ENCODE measurements at places on chromosomes 7 and 10.

GRCh38 chr10:50618624-50619023 lies 5.1 kb downstream of the SGMS1 start:
- no peak for DNase-seq

- DNase-seq: no peak
Observed at GRCh38 chr7:2115760-2116447, 116.8 kb downstream of the MAD1L1 start.

- peak; percentile 11 for DNase-seq
Observed at GRCh38 chr7:116354171-116354545, 143.8 kb downstream of the TES start.

DNA sequence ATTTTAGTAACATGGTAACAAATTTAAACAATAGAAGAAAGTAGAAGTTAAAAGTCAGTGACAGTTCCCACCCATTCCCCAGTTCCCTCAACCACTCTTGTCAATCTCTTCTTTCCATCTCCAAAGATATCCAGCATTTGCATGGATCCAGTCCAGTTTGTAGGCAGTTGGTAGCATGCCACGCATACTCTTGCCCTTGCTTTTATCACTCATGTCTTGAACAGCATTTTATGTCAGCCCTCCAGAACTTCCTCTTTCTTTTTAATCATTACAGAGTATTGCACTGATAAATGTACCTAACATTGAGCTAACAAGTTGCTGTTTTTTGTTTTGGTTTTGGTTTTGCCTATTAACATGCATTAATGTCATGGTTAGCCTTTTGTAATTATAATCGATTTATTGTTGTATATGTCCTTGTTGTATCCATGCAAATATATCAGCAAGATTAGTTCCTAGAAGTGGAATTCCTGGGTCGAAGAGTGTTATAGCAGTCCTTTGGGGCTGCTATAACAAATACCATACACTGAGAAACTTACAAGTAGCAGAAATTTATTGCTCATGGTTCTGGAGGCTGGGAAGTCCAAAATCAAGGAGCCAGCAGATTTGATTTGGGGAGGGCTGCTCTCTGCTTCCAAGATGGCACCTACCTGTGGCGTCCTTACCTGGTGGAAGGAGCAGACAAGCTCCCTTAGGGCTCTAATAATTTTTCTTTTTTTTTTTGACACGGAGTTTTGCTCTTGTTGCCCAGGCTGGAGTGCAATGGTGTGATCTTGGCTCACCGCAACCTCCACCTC lies 25.7 kb downstream of the CHST3 start:
- DNase-seq: no peak

- DNase-seq: no peak
Observed at GRCh38 chr7:16026253-16027020, 340.0 kb upstream of the MEOX2 start.

GRCh38 chr10:114458955-114459354 lies 54.7 kb upstream of the AFAP1L2 start:
- DNase-seq: no peak

DNA sequence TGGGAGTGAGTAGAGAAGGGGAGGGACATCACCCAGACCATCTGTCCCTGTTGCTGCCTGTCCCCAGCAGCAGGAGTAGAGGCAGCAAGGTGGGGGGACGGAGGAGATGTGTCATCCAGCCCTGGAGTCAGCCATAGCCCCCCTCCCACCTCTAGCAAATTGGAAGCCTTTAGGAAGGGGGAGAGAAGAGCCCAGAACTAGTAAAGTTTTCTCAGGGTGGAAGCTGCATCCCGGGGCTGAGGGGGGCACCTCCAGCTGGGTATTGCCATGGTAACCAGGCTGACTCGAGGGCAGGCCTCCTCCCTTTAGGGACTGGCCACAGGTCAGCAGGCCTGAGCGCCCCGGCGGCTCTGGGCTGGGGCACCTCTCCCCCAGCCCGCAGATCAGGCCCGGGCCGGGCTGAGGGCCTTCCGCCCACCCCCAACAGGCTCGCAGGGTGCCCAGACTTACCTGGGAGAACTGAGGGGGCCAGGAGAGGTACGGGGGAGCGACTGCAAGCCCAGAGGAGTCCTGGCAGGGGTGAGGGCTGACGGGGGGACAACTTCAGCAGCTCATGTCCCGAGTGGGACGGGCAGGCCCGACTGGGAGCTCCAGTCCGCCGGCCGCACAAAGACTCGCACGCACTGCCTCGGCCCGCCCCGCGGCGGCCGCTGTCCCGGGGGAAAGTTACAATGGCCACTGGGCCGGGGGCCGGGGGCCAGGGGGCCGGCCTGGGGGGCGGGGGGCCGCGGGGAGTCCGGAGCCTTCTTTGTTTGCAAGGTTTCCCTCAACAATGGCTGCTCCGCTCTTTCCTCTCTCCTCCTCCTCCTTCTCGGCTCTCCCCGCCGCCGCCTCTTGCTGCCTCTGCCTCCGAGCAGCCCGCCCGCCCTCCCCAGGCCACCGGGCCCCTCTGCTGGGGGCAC lies 6.0 kb downstream of the LDB1 start:
- DNase-seq: peak; percentile 69

DNA sequence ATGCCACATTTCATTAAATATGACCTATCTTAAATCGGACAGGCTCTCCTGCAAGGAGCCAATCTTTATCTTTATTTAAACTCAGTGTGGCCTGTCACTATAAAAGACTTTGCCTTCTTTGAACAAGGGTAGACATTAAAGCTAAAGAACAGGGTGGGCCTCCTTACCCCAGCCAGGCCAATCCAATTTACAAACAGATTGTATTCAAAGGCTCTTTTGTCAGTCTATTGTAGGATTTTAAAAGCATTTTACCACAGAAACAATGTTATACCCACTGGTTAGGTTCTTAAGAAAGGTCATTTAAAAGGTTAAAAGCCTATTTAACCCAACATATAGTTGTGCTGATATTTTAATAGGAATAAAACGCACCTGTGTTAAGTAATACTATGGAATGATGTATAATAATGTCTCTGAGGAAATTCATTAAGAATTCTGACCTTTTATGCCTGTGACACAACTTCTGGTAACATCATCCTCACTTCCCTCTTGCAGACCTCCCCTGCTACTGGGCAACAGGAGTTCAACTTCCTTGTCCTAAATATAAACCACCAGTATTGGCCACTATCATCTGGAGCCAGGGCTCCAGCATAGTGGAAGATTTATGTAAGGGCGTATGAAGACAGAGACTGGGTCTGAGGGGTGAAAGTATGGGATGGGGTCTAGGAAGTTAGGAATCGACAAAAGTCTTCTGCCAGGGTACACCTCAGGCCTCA lies 32.5 kb downstream of the MTERF1 start:
- DNase-seq: no peak

DNA sequence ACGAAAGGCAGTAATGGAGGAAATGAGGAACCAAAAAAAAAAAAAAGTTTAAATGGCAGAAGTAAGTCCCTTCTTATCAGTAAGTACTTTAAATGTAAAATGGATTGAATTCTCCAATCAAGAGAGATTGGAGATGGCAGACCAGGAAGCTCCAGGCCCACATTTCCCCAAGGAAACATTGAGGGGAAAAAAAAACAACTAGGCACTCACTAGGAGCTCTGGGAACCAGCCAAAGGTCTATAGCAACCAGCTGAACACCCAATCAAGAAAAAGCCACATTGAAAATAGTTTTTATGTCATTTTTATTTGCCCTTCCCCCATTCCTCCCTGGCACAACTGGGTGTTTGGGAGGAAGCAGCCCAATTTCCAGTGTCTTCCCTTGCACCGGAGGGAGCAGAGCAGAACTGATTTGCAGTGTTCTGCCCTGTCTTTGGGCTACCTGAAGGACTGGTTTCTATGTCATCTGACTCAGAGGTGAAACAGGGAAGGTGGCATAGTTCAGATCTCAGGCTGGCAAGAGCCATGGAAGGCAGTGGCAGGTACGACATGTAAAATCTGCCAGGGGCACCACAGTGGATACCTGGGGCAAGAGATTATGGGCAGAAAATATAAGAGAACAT lies 121.9 kb downstream of the SMURF1 start:
- DNase-seq: no peak

GRCh38 chr10:50557130-50557682 lies 66.5 kb downstream of the SGMS1 start:
- DNase-seq: no peak

- no peak for DNase-seq
Observed at GRCh38 chr7:41303709-41304108, 399.2 kb downstream of the INHBA start.

GRCh38 chr10:12975906-12976305 lies 25.6 kb downstream of the CCDC3 start:
- DNase-seq: no peak

DNA sequence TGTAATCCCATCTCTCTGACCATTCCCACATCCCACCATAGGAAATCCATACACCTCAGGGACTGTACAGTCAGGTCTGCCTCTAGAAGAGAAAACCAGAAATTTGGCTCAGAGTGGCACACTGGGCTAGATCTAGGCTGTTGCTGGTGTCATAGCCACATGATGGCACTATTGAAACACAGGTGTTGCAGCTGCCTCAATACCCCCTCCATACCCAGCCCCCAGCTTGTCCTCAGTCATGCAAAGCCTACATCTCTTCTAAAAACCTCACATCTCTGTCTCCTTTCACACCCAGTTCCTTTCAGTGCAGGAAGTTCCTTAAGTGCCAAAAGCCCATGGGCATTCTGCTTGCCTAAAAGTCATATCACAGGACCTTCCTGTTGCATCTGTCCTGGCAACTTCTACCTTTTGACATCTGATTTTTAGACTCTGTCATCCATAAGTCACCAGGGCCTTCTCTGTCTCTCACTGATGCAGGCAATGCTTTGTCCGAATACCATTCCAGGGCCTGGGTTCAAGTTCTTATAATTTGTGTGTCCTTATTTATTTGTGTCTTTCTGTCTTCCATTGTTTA lies 27.0 kb upstream of the HIBADH start:
- DNase-seq: no peak

Measured in right kidney (tissue), 9 donors.